ENCODE measurements at places on chromosomes 1 and 21.

GRCh38 chr1:218938259-218938658 lies 235.4 kb upstream of the LYPLAL1 start:
- DNase-seq, result no peak

DNA sequence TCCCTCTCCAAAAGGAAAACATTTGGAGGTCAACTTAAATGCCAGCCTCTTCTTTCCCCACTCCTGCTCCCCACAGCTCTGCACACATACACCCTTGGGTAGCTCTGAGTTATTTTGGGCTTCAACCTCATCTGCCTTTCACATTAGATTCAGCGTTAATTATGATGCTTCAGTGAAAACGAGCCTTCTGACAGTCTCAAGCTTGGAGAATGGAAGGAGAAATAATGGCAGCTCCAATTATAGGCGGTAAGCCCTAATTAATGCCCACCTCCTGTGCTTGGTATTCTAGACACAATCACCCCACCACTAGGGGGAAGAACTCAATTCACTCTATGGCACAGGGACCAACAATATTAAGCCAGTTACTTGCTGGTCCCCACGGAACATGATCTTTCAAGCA lies 397.9 kb downstream of the BRINP2 start:
- DNase-seq, result no peak

GRCh38 chr1:214427871-214428277 lies 123.5 kb downstream of the PTPN14 start:
- DNase-seq, result peak; percentile 79

DNA sequence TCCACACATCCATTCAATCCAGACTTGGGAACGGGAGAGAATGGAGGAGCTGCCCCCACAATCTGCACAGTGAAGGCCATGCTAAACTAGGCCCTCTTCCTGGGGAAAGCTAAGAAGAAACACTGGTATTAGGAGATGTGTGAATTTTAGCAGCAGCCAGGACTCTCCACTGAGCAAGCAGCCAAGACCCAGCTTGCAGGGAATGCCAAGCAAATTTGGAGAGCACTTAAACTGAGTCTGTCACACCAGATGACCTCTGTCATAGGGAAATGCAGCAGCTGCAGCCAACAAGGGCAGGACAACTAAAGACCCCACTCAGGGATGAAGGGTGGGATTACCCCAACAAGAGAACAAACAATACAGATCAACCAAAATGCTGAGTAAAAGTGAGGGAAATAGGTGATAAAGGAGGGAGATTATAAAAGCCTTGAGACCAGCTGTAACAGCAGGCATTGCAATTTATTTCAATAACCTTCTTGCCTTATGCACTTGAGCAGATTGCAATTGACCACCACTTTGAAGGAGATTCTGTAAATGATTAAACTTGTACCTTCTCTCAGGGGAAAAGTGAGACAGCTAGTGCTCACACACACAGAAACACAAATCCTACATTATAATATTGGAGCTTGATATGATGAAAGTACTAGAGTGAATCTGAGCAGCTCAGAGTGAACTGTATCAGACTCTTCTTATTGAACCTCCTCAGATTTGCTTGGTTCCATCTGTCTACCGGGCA lies 2.5 kb upstream of the CLCA1 start:
- no peak for DNase-seq

DNA sequence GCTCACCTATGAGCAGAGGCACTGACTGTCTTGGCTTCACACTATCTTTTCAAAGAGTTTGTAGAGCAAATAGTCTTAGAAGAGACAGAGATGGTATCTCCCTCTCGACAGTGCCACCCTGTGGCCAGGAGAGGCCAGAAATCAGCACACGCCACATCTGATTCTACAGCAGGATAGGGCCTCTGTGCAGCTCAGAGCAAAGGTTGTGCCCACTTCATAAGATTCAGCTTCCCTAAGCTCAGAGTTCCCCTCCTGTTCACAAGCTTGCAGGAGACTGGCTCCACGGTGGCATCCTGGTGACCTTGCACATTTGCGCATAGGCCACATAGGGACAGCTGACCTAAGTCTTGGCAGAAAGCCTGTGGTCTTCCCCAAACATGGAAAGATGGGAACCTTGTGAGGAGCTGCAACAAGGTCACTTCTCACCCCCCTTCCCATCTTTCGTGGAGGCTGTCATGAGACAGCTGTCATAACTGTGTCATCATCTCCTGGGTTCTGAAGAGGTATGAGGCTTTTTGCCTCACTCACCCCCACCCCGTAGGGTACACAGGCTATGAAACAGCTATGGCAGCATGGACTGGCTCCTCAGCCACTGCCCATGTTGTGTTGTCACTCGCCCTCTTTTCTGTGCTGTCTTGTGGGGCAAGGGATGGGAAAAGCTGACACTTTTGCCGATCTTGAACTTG lies 3.0 kb downstream of the ITLN2 start:
- DNase-seq, result peak; percentile 48

GRCh38 chr1:240464099-240464498 lies 147.9 kb downstream of the GREM2 start:
- DNase-seq, result no peak

GRCh38 chr1:164699815-164700491 lies 141.0 kb downstream of the PBX1 start:
- no peak for DNase-seq

- no peak for DNase-seq
Measured at GRCh38 chr1:54551891-54552290, 3.9 kb downstream of the ACOT11 start.

- no peak for DNase-seq
Measured at GRCh38 chr1:154837034-154837671, 32.9 kb downstream of the KCNN3 start.

DNA sequence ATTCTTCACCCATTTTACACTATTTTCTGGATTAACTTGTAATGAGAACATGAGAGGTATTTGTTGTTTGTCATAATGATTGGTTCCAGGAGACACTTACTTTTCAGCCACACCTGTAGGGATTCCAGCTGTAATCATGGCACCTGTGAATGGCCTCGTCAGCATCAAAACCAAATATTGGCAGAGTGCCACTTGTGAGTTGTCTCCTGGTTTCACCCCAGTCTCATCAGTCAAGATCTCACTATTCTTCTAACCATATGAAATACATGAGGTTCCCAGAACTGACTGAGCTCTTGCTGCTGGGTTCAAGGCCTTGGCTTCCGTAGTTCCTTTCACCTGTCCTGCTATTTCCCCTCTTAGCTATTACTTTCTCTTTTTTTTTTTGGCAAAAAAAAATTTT lies 246.6 kb upstream of the ADGRL2 start:
- DNase-seq, result no peak

GRCh38 chr1:232613752-232614381 lies 16.1 kb downstream of the SIPA1L2 start:
- DNase-seq, result peak; percentile 69

- no peak for DNase-seq
Measured at GRCh38 chr1:58572690-58573089, 4.4 kb downstream of the TACSTD2 start.

- DNase-seq, result peak; percentile 67
Measured at GRCh38 chr1:159798893-159799292, 3.3 kb upstream of the FCRL6 start.
